ENCODE measurements at places on chromosomes 16 and 17.

GRCh38 chr16:27237219-27238015 lies 31.2 kb downstream of the NSMCE1 start:
- peak; percentile 66 for DNase-seq

DNA sequence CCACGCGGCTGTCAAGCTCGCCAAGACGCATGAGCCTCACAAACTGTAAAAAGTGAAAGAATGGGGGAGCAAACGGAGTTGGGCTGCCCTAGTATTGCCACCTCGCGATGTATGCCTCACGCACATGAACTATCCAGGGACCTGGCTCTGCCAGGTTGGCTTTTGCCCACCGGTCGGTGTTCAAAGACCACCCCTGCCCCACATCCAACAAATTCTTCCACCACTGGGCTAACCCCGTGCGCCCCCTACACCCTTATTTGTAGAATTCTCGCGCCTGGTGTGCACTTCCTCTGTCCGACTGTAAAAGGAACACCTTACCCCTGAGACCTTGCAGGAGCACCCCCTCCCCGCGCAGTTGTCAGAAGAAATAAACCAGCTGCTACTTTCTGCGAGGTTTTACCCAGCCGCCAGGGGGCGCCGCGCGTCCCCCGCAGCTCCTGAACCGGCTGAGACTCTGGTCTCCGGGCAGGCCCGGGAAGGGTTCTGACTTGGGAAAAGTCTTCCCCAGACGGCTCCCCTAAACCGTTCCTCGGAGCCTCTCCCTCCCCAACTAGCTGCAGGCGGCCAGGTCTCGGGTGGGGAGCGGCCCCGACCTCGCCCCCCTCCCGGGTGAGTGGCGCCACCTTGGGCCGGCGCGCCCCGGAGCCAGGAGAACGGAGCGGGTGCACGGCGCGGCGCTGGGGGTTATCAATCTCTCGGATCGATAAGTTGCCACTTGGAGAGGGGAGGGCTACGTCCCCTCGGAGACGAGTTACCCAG lies 1.7 kb upstream of the ZNF423 start:
- no peak for DNase-seq

GRCh38 chr16:57462978-57463362 lies 491 bp downstream of the POLR2C start:
- no peak for DNase-seq

GRCh38 chr16:57803134-57803990 lies 1.1 kb upstream of the KIFC3 start:
- no peak for DNase-seq

DNA sequence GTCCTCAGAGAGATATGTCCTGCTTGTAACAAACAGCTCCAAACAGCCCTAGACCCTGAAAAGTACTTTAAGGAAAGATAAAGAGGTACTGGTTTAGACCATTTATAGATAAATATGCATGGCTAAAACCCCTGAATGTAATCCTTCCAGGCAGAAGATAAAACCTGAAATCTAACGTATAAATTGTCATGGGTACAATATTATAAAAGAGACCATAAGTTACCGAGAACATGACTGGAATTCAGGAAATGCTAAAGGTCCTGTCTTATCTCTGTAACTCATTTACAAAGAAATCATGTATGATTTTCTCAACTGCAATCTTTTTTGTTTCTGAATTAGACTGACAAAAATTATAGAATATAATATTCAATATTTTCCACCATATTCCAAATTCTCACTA lies 9.2 kb upstream of the KANSL1 start:
- DNase-seq = no peak

- DNase-seq = no peak
Observed at GRCh38 chr17:83143817-83144231, 64.4 kb downstream of the METRNL start.

GRCh38 chr16:8928467-8928957 lies 35.2 kb downstream of the USP7 start:
- no peak for DNase-seq

DNA sequence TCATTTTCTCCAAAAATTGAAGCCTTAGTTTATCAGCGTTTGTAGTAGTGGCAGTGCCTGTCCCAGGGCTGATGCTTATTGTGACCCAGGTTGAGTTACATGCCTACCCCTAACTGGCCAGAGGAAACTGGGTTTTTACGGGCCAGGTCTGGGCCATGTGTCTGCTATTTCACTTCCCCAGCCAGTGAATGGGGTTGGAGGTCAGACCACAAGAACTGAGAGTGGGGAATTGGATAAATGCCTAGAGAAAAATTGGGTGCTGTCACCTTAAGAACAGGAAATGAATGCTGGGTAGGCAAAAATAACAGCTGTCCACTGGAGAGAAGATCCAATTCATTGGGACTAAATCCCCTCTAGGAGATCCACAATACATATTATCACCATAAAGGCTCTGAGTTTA lies 5.2 kb downstream of the ADPRM start:
- no peak for DNase-seq

DNA sequence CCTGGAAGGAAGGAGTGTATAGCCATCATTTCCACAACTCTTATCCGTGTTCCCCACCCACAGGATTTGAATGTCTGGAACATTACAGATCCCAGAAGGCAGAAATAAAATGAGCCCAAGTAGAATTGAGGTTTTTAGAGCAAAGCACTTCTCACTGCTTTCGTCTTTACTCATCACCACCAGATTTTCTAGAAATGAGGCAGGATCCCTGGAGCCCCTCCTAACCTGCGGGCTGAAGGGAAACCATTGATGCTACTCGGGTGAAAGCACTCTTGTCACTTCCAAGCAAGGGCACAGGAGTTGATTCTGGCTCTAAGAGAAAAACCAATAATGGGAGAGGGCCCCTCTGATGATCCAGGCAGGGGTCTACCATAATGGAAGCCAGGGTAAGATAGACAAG lies 2.8 kb upstream of the ALDOC start:
- no peak for DNase-seq
